ENCODE measurements at places on chromosomes 13 and 19.

GRCh38 chr13:40549500-40550094 is 116.8 kb downstream of the FOXO1 start:
- no peak for DNase-seq

DNA sequence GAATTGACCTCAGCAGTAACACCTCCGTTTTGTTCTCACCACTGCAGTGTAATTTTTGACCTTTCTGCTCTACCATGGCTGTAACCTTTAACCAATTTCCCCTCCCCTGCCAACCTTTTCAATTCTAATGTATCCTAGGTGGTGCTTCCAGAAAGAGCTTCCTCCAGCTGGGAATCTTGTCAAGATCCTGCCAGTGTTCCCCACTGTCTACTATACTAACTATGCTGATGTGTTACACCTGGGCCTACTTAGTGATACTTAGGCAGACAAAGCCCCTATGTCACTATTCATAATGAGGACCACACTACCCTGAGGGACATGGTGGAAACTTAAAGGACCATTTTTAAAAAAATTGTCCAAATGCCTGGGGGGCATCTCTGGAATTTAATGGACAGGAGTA is 41.0 kb downstream of the MBNL2 start:
- DNase-seq, result no peak

DNA sequence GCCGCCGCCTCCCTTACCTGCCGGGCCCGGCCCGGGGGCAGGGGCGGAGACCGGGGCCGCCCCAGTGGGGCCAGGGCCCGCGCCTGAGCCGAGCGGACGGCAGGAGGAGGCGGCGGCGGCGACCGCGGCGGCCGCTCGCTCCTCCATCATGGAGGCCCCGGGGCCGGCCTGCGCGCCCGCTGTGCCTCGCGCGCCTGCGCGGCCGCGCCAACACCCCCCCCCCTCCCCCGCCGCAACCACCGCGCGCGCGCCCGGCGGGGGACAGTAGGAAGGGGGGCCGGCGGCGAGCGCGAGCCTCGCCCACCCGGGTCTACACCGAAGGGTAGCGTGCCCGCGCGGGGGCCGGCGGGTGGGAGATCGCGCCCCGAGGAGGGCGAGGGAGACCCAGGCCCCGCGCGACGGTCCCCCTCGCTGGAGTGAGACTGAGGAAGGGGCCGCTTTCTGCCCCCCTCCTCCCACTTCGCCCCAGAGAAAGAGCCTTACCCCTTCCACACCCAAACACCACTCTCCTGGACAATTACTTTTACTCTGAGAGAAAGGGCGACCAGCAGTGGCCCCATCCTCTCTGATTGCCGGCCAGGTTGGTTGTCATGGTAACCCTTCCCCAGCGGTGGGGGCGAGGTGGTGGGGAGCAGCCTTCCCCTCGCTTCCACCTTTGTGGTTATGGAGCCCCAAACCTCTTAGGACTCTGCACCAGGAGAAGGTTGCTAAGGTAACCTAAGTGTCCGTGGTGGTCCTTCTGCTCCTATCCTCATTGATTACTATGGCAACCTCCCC is at the start of gene STRN4:
TSS of gene STRN4 (minus strand) at position 170 of the 777 bp plus-strand sequence. CDS start at position 150, 20 bp downstream.
- DNase-seq, result no peak

DNA sequence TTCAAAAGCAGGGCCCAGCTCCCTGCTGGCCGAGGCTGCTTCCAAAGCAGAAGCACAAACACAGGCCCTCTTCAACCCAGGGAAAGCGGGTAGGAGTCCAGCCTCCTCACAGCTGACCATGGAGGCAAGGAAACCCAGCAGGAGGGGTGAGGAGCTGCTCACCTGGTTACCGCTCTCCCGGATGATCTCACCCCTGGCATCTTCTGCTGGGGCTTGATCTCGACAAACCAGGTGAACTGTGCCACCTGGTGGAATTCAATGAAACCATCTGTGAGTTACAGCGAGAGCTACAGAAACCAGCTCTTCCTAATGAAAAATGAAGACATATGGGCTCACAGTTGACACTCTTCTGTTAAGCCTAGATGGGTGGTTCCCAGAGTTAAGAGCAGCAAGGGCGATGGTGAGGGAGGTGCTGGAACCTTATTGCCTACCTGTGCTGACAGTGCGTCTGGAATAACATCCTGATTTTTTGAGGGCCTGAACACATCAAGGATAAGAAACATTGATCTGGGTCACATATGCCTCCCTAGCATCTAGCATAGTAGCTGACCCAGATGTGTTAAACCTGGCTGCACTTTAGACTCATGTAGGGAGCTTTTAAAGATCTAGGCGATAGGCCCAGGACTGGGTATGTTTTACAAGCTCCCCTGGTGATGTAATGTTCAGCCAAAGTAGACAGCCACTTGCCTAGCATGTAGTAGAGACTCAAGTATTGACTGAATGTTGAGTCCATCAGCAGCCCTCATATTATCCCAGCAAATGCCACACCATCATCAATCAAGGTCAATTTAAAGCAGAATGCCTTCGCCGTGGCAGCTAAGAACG is 6.1 kb downstream of the DHRS12 start:
- no peak for DNase-seq

GRCh38 chr13:99601535-99601934 is 100.3 kb downstream of the TM9SF2 start:
- no peak for DNase-seq

DNA sequence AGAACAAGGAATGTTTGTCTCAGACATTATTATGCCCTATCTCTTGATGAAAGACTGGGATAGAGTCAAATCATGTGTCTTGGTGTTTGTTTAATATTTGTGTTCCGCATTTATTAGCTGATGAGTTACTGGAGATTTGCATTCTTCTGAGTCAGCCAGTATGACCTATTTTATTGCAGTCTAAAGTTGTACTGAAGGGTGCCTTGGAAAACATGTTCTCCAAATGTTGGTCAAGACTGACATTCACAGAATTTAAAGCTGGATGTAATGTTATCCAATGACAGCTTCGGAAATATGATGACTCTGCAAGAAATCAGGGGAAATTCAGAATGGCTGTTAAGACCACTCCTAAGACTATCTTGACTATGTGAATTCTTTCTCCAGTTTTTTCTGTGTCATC is 134.0 kb downstream of the KCNRG start:
- DNase-seq, result no peak

DNA sequence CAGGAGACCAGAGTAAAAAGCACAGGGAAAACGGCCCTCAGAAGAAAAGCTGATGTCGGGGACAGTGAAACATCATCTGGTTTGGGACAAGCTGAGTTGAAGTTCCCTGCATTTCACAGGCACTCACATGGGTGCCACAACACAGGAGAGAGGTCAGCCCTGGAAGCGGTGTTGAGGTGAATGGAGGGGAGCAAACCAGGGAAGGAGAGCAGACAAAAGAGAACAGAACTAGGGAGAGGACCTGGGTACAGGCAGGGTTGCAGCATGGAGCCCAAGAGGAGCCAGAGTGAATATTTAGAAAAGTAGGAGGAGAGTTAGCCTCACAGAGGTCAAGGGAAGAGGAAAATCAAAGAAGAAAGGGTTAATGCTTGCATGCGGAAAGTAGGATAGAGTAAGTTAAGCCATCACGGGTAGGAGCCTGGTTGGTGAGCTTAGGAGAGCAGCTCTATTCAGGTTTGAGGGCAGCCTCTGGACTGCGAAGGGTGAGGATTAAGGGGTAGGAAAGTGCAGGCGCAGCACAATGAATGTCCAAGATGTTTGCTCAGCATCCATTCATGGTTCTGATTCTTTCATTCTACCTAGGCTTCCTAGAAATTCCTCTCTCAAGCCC is 15.5 kb downstream of the FAM216B start:
- no peak for DNase-seq
